Stimulated activated CD4-positive, alpha-beta T cell treated with anti-CD3 and anti-CD28 coated beads, Interleukin-2, amount 100 ng/mL, for 48 hours (primary cell): ENCODE measurements at places on chromosomes 6 and 20.

DNA sequence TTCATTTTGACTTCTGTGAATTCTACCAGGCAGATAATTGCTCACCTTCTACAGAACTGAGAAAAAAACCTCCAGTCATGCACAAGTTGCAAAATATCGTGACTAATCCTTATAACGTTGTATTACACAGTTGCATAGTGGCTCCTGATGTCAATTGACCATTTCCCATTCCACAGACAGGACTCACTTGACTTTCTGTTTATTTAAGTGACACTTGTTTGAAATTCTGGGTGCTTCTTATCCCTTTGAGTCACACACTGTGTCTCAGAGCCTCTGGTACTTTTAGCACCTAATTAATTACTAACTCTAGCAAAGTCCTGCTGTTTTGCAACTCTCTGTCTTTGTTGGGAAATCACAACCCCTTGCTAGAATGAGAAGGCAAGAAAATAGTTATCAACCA lies 16.2 kb upstream of the RSPO3 start:
- no peak for DNase-seq

- no peak for DNase-seq
These were observed 137.8 kb downstream of the IPCEF1 start for GRCh38 chr6:154218787-154219186.

DNA sequence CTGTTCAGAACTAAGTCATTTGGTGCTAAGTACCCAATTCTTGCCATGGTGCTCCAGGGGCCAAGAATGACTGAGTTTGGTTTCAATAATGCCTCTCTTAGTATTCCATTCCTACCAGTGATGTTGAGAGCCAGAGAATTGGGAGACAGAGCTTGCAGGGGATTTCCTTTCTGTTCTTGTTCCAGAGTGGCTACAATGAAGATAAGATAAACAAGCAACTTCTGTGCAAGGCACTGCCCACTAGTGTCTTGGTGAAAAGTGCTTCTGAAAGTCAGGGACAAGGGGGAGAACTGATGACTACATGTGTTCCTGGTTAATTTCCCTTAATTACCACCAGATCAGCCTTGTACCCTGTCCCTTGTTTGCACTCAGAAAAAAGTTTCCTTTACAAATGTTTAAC lies 421.6 kb downstream of the BCKDHB start:
- DNase-seq: no peak

GRCh38 chr20:41160686-41161085 lies 23.3 kb downstream of the PLCG1 start:
- DNase-seq: no peak
